ENCODE measurements at places on chromosomes 12 and 14.

DNA sequence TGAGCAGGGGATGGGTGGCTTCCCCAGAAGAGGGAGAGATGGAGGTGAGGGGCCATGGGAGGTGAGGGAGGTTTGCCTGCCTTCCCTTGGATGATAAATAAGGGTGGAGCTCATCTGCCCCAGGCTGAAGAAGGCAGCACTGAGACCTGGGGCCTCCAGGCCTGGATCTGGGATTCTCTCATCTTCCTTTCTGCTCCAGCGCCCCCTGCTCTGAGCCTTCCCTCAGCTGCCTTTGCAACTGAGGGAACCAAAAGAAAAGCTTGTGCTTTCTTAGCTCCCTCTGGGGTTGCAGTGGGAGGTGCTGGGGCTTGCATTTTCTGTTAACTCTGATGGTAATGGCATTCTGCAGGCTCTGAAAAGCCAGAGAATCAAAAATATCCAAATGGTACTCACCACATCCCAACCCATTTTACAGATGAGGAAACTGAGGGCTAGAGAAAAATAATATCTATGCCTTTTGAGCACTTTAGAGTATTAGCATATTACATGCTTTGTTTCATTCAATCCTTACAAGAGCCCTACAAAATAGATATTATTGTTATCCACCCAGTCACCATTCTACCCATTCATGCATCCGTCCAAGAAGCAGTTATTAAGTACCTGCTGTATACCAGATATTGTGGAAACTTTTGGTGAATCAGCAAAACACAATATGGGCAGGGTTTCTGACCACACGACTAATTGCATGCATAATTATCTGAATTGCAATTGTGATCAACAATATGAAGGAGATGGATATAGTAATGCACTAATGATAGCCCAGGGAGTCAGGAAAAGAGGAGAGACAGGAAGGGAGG lies 102.2 kb downstream of the WSCD2 start:
- no peak for DNase-seq

- no peak for DNase-seq
These were observed 42.3 kb upstream of the SLC24A4 start for GRCh38 chr14:92280554-92281262.

- peak; percentile 86 for DNase-seq
These were observed 53.6 kb downstream of the ARF6 start for GRCh38 chr14:49946320-49947141.

DNA sequence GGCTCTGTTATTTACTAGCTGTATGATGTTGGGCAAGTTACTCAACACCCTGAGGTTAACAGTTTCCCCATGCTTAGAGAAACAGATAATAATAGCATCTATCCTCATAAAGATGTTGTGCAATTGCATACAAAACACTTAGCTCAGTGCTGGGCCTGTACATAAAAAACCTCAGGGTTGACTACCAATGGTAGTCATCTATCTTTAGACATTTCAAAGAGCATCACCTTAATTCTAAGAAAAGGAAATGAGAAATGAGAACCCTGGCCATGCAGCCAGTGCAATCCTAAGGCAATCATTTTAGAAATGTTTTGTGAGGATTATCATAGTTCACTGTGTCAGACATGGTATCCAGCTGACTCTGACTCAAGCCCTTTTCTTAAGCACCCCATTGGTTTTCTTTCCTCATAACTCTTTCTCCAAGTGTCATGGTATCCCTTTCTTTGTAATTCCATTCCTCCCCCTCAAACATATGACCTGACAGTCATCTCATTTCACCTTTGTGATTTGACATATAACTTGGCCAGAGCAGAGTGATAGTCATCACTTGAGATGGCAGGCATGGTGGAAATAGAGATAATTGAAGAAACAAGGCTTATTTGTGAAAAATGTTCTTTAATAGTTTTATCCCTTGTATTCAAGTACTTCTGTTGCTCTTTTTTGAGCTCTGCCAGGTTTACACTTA lies 29.5 kb upstream of the OSBPL8 start:
- no peak for DNase-seq

GRCh38 chr14:77083082-77083481 lies 15.0 kb upstream of the CIPC start:
- DNase-seq, result no peak

DNA sequence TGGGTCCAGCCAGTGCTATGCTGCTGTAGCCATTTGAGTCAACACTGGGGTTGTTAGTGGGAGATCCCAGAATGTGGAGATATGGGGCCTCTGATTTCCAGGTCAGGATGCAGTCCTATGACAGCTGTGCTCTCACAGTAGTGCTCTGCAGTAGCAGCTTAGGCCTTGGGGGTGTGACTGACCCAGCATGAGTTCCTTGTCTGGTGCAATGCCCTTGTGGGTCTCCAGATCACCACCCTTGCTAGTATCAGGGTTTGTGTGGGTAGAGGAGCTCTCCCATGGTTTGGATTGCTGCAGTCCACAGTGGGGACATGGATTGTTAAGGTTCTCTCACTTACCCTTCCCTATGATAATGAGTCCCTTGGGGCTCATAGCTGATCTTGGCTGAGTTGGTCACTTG lies 113.7 kb downstream of the RAD51B start:
- DNase-seq, result no peak

DNA sequence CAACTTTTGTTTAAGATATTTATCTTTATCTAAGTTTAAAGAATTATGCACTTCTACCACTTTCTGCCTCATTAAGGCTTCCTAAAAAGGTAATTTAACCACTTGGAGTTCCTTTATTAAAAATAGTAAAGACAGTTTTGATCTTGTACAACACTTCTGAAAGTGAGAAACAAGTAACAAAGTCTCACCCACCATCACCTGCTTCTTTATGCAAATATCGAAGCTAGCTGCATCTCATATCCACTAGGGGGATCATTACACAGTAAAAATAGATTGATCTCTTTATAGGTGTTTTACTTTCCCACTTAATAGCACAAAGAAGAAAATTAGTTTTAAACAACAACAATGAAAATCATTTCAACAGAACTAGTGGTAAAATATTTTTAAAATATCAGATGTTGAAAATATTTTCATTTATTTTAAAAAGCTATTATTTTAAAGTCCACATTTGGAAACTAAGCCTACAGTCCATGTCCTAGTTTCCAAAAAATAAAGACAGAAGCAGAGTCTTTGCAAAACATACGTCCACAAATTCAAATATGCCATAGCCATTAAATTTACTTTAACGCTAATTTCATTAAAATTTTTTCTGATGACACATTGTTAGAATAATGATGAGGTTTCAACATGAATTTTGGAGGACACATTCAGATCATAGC lies 160.0 kb upstream of the SOX5 start:
- no peak for DNase-seq

DNA sequence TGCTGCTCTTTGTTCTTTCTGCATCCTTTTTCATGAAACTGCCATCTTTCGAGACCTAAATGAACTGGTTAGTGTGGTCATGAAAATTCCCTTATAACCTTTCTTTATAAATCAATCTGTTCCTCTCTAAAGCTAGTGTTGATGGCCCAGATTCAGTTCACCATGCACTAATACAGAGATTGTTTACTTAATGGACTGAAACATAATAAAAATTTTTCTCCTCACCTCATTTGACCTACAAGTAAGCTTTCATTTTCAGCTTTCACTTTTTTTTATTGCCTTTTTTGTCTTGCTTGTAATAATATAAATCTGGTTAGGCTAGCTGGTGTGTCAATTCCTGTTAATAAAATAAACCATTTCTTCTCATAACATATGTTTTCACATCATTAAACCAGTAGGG lies 183.8 kb downstream of the CCDC59 start:
- peak; percentile 40 for DNase-seq

DNA sequence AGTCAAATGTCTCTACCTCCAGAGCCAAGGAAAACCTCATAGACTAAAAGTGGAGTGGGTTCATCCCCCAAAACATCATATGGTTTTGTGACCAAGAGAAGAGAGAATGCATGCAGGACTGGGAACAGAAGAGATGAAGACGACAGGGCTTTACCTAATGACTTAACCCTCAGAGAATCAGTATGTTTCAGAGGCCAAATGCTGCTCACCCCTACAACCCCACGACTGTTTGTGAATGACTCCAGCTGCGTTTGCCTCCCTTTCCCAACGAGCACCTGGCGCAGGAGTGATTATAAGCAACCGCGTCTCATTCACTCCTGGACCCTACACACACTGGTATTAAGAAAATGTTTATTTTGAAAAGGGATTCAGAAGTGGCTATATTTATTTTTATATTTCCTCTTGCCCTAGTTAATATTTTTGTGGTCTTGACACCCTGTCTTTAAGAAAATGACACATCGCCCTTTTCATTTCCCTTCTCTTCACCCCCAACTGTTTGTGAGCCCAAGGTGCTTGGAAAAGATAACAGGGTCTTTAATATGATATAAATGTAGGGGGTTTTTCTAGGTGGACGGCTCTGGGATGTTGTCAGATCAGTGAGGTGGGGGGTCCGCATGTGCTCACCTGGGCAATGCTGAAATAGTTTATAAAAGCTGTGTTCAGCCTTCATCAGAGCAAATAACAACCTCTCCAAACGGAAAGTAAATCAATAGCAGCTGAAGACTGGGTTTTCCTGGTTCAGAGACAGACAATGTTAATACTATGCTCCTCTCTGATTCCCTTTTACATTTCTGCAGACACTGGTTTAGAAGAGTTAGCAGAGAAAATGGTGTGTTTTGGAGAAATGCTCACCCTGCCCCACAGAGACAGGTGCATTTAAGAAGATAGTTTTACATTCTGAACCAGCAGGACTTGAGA lies 77.7 kb downstream of the SLC15A4 start:
- no peak for DNase-seq

DNA sequence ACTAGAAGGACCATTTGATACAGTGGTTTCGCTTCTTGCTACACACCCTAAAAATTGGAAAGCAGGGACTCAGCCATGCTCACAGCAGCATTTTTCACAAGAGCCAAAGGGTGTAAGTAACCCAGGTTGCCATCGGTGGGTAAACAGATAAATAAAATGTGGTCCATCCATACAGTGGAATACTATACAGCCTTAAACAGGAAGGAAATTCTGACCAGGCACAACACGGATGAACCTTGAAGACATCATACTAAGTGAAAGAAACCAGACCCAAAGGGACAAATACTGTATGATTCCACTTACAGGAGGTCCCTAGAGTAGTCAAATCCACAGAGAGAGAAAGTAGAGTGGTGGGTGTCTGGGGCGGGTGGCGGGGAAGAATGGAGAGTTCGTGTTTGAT lies 220.9 kb downstream of the PHETA1 start:
- DNase-seq, result no peak

GRCh38 chr12:74999474-74999873 lies 210.2 kb downstream of the KCNC2 start:
- no peak for DNase-seq

GRCh38 chr12:89559753-89560152 lies 33.9 kb upstream of the POC1B start:
- DNase-seq, result no peak

DNA sequence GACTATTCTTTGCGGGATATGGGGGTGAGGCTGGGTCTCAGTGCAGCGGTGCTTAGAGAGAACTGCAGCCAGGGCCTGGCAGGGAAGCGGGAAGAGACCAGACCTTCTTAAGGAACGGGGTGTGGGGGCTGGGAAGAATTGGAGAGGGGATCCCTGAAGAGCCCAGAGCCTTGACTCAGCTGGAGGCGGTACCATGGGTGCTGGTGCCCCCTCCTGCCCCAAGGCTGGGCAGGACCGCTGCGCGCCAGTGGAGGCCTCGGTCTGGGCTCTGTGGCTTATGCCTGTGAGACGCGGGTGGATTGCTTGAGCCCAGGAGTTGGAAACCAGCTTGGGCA lies 1.3 kb upstream of the RNU7-1 start:
- no peak for DNase-seq
